Cortex of kidney (tissue), 1 donor: ENCODE measurements at places on chromosomes 12 and 14.

GRCh38 chr12:6888360-6888759 lies 15.3 kb upstream of the SPSB2 start:
- no peak for DNase-seq

- DNase-seq: no peak
Observed at GRCh38 chr12:109720152-109720856, 6.7 kb downstream of the FAM222A start.

GRCh38 chr14:94445003-94445402 lies 7.6 kb downstream of the SERPINA11 start:
- no peak for DNase-seq

- no peak for DNase-seq
Observed at GRCh38 chr14:30822080-30822571, 52.2 kb upstream of the COCH start.

DNA sequence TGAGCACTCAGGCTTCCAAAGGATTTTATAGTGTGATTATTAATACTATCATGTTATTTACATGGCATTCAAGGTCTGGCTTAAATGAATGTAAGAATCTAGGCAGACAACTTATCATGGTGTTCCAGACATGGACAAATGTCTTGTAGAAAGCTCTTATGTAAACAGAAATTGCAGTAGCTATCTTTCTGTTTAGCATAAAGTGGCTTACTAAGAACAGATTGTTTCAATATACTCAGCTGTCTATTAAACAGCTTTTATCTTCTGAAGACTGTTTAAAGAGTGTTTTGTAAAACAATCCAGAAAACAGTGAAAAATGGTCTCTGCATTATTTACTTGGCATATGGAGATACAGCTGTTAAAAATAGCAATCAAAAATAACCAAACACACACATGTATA lies 1061.8 kb upstream of the SEL1L start:
- DNase-seq: no peak

DNA sequence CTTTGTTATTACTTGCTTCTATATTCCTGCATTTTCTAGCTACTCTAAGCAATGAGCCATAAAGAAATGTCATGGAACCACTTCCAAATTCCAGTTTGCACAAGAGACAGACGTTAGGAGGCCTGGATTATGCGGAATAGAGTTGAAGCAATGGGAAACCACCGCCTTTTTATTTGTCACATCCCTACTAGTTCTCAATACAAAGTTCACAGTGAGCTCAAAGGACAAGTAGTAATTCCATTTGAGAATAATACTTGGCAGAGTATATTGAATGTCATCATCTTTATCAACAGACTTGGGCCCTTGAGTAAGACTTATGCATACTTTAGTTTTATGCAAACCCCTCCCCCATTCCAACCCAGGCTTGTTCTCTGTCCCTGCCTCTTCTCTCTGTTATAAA lies 3.7 kb upstream of the SLC15A5 start:
- DNase-seq: no peak

DNA sequence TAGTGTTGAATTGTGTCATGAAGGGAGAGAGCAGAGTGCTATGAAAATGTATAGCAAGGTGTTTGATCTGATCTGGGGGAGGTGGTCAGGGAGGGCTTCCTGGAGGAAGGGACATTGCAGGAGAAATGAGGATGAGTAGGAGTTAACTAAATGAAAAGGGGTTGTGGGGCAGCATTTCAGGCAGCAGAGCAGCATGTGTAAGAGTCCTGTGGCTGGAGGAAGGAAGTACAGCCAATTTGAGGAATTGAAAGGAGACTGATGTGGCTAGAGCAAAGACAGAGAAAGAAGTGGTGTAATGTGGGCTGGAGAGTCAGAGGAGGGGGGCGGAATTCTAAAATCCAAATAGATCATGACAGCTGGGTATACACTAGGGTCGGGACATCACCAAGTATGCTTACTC lies 20.5 kb downstream of the NPC2 start:
- no peak for DNase-seq
